Fibroblast of the aortic adventitia (primary cell): ENCODE measurements at places on chromosomes 4 and X.

DNA sequence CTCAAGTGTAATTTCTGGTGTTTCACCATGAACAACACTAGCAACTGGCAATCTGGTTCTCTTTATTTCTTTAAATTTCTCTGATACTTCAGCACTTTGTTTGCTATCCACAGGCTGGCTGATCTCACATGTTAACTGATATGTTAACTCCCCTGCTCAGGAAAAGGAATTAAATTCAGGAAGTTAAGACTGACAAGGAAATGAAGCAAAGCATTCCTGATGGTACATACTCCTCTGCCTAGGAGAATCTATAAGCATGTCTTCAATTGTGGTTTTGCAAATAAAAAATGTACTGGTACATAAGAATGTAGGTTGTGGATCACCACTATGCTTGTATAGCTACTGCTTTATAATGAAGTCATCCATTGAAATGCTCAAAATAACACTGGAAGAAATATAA lies 1119.2 kb upstream of the INTU start:
- DNase-seq, result no peak

DNA sequence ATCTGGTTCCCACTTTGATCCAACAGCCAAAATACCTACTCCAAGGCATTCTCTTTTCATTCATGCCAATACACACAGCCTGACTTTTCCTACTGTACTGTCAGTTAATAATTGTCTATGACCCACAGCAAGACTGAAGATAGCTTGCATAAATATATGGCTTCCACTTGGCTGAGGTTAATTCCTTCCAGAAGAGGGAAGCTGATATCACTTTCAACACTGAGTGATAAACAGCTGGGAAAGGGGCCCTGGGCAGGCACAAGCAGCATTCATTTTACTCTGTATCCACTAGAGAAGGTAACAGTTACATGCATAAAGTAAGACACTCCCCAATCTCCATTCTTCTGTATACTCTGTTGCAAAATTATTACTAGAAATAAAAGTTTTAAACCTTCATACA lies 200.2 kb upstream of the UGT8 start:
- no peak for DNase-seq

GRCh38 chr4:116881077-116881476 lies 204.3 kb downstream of the TRAM1L1 start:
- DNase-seq, result no peak

GRCh38 chr4:142567199-142567598 lies 278.9 kb downstream of the INPP4B start:
- no peak for DNase-seq

- DNase-seq, result peak; percentile 2
These were observed 420 bp downstream of the TSC22D3 start for GRCh38 chrX:107775000-107775733.

DNA sequence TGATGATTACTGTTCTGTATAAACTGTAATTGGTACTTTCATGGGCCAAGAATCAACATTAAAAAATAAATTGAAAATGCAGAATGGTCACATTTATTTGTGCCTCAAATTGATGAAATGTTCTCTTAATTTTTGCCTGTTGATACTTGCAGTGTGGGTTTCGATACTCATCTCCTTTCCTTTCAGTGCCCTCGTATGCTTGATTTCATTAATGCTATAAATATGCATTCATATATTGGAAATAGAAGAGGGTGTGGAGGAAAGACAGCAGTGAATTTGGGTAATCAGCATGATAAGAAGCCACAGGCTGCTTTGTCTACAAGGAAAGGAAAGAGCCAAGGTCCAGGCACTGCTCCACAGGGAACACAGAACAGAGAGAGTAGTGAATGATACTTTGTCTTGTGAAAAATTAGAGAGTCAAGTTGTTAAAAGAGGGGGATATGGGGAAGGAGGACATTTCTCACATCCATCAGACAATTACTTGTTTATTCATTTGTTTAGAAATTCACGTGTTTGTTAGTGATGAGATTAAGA lies 1.0 kb upstream of the DDX60 start:
- DNase-seq, result no peak

DNA sequence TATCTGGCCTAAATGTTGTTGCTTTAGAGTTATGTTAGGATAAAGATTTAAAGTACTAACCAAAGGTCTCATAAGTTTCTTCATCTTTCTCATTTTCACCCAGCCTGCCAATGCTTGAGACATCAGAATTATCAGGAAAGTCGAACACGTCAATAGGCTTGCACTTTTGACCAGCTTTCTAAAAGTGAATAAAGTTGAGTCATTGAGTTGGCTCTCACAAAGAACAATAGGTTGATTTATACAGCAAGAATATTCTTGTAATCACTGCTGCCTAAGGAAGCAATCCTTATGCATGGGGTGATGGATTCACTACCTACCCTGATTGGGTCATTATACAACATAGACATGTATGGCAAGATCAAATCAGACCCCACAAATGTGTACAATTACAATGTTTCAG lies 5.0 kb downstream of the CENPU start:
- DNase-seq, result peak; percentile 86

- DNase-seq, result no peak
These were observed 6.9 kb upstream of the ELF4 start for GRCh38 chrX:130117166-130117565.

DNA sequence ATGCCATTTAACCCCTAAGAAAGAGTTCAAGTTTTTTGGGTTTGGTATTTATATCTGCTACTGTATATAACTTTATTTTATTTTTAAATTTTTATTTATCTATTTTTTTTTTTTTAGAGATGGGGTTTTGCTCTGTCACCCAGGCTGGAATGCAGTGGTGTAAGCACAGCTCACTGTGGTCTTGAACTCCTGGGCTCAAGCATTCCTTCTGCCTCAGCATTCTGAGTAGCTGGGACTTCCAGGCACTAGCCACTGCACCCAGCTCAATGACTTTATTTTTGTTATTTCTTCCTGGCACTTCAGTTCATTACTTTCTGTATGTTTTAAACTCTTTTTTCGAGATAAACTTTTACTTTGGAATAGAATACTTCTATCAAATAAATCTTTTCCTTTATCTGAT lies 42.4 kb upstream of the PGAM4 start:
- DNase-seq, result no peak

- no peak for DNase-seq
These were observed 20.8 kb downstream of the BCOR start for GRCh38 chrX:40076750-40077575.

GRCh38 chr4:1559896-1560650 lies 124.0 kb downstream of the FAM53A start:
- no peak for DNase-seq

GRCh38 chr4:22625311-22625710 lies 67.4 kb upstream of the GBA3 start:
- no peak for DNase-seq

DNA sequence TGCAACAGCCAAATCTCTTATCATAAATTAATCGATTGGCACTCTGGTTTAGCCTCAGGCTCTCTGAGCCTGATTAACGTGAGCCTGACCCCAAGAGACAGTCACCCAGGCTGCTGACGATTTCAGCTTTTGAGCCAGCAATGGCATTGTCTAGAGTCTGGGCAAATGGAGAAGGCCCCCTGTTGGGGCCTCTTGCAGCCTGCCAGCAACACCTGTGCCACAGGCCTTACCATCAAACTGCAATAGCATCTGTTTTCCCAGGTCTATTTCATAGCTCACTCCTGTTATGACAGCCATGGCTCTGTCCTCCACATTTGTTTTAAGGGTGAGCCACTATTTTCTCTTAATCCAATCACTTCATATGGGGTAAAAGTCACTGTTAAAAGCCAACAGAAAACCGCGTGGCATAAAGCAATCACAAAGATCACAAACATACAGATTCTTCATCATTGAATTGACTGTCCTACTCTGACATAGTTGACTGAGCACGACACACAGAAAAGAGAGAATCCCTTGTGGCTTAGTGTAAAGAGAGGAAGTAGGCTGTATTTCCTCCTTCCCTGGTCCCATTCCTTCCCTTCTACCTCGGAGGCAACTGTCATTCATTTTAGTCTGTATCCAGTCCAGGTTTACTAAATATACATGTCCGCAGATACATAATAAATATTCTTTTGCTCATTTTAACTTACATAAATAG lies 47.8 kb downstream of the SLC9A7 start:
- DNase-seq, result no peak

GRCh38 chr4:150167054-150167453 lies 88.8 kb downstream of the DCLK2 start:
- no peak for DNase-seq

GRCh38 chrX:86002076-86002896 lies 45.1 kb downstream of the CHM start:
- peak; percentile 8 for DNase-seq
